ENCODE measurements at places on chromosomes 4 and X.

DNA sequence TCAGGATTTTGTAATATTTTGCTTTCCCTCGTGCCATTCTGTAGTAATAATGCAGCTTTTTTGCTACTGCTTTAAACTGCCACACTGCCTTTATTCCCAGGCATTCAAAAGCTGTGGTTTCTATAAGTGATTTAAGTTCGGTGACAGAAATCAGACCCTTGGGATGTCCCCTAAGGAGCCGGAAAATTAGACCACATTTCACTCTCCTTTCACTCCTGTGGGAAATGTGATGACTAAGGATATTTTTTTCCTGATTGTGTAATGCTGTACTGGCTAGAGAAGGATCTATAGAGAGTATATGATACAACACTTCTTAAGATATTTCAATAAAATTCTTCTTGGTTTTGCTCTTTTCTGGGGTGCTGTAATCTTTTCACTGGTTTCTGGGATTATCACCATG lies 24.4 kb downstream of the UGT2A3 start:
- DNase-seq: no peak

DNA sequence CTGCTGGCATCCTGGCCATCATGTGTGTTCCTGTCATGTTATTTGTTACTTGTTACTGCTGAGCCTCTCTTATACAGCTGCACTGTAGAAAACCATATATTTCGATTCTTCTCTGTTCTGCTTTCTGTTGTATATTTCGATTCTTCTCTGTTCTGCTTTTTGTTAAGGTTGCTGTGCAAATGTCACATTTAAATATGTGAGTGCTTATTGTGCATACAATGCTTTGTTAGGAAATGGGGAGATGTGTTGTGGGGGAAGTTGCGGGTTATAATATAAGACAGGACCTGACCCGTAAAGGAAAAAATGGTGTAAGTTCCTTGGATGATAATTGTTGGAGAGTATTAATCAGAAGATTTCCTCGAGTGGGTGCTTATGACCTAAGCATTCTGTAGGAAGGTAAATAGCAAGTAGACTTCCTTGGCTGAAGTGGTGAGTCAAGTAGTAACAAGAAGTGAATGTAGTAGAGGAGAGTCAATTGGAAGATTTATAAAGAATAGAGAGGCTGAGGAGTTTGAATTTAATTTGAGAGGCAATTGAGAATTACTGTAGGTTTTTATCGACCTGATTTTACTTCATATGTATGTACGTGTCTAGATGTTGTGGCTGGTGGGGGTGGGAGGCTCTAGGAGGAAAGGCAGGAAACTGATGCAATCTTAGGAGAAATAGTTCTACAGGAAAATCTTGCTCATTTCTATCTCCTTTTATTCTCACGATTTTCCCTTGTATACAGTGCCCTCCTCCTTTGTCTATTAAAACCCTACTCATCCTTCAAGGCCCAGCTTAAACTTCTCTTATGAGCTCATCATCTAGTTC lies 8.5 kb downstream of the OGT start:
- no peak for DNase-seq

GRCh38 chr4:158850800-158851644 lies 82.2 kb downstream of the FNIP2 start:
- no peak for DNase-seq

- no peak for DNase-seq
Measured at GRCh38 chr4:5927747-5928146, 34.9 kb upstream of the CRMP1 start.

GRCh38 chrX:80876877-80877276 lies 67.2 kb upstream of the BRWD3 start:
- peak; percentile 41 for DNase-seq

- no peak for DNase-seq
Measured at GRCh38 chrX:150212672-150213480, 150.2 kb upstream of the MAMLD1 start.

DNA sequence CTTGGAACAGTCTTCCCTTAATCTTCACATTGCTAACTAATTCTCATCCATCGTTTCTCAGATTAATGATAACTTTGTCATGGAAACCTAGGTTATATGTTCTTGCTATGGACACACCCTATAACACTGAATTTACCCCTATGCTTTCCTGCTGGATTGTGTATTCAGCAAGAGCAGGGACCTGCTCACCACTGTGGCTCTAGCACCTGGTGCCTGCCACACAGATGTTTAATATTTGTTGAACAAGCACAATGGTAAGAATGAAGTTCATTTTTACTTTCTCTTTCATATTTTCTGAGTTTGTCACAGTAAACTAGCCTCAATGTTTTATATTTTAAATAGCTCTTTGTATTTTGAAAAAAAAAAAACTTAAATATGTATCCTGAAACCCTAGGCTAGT lies 734.0 kb upstream of the DIAPH2 start:
- DNase-seq: no peak

- no peak for DNase-seq
Measured at GRCh38 chr4:146029939-146030710, 91.5 kb upstream of the ZNF827 start.

- DNase-seq: no peak
Measured at GRCh38 chrX:41236629-41237028, 97.3 kb upstream of the DDX3X start.

DNA sequence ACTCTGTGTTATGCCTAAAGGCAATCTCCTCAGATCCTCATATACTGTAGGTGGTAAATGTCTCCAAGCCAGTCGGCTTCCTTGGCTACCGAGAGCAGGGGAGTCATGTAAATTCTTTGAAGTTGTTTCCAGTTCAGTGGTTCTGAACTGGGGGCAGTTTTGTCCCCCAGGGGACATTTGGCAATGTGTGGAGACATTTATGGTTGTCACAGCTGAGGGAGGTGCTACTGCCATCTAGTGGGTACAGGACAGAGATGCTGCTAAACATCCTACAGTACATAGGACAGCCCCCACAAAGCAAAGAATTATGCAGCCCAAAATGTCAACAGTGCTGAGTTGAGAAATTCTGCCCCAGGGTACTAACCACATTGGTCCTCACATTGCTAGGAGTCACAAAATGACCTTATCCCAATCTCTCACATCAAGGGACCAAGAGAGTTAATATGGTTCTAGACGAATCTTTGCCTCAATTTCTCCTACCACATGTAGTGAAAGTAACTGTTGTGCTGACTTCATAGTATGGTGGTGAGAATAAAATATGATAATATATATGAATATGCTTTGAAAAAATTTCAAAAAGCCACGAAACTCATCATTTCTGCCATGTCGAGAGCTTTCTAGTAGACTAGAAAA lies 104.4 kb upstream of the ARHGAP24 start:
- no peak for DNase-seq

- DNase-seq: peak; percentile 8
Measured at GRCh38 chrX:150486011-150486410, 82.4 kb upstream of the MTM1 start.

GRCh38 chr4:78735697-78736096 lies 40.5 kb upstream of the BMP2K start:
- DNase-seq: no peak

Data from naive thymus-derived CD8-positive, alpha-beta T cell (primary cell).